ENCODE measurements at places on chromosomes 1 and 21.
A peak's percentile ranks its signal among the peaks of the same experiment; 100 is the strongest.

- no peak for DNase-seq
These were observed 30.6 kb upstream of the C1orf185 start for GRCh38 chr1:51071291-51072042.

- no peak for DNase-seq
These were observed 37.2 kb downstream of the PDE9A start for GRCh38 chr21:42690586-42690985.

GRCh38 chr1:244813327-244813726, 22.1 kb upstream of the COX20 start:
- DNase-seq = no peak

- DNase-seq = no peak
These were observed 61.2 kb downstream of the TOR1AIP2 start for GRCh38 chr1:179816196-179816960.

DNA sequence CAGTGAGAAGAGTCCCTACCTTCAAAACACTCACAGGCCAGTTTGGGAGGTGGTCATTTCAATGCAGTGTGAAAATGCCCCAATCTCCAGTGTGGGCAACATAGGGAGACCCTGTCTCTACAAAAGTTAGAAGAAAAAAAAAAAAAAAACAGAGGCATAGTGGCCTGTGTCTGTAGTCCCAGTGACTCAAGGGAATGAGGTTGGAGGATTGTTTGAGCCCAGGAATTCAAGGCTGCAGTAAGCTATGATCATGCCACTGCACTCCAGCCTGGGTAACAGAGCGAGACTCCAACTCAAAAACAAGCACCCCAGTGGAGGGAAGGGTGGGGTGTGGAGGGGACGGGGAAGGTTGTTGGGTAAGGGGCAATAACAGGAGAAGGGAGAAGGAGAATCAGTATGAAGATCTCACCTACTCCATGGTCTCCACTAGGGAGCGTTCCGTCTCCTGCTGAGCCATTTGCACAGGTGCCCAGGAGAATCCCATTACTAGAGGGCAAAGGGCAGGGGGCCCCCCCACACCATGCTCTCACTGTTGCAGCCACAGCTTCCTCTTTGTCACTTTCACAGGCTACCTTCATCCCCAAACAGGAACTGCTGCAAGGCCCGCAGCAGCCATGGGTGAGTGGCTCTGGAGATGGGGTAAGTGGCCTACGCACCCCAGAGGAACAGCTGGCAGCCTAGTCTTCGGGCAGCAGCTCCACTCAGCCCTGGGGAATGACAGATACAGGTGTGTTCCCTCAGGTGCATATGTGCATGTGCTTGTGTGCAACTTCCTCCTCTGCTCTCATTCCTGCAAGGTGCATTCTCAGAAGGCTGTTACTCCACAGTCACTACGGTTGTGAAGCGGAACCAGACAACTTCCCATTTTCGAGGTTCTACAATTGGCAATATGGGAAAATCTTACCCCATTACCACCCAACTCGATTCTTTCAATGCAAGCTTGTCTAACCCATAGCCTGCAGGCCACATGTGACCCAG, 87.9 kb upstream of the LYST start:
- DNase-seq = peak; percentile 61

DNA sequence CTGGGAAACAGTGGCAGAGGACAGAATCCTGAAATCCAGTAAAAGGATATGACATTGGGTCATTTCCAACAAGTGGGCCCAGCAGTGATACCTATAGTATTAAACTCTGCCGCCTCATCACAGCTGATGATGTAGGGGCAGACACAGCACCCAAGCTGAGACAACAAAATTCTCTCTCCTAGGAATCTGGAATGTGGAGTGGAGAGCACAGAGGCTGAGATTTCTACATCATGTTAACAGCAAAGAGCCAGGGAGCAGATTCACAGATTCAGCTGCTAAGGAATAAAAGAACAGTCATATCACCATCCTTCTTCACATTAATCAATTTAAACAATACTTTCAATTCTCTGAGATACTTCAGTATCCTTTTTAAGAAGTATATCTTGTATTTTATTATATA, 61.9 kb downstream of the CRP start:
- DNase-seq = no peak

DNA sequence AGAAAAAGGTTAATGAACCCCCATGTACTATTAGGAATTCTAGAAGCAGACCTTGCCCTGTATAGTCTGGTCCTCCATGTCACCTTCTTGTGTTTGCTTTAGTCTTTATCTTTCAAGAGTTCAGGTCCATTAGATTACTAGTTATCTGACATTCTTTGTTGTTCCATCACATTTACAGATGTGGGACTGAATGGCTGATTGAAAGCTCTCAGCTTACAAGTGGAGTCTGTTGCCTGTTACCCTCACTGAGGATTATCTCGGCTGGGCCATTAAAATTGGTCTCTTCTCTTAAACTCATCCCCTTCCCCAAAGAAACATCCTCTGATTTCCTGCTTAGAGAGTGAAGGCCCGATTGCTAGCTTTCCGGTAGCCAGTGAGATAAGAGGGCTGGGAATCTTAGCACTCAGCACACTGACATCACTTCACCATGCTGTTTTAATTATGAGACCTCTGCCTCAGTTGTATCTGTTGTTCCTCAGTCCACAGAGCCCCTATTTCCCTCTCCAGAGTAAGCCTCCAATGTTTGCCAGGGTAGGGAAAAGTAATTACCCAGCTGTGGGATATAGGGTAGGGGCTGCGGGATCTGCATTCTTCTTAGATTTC, 76.8 kb downstream of the LPGAT1 start:
- DNase-seq = no peak

GRCh38 chr1:231971397-231972110, 345.0 kb downstream of the DISC1 start:
- DNase-seq = no peak

DNA sequence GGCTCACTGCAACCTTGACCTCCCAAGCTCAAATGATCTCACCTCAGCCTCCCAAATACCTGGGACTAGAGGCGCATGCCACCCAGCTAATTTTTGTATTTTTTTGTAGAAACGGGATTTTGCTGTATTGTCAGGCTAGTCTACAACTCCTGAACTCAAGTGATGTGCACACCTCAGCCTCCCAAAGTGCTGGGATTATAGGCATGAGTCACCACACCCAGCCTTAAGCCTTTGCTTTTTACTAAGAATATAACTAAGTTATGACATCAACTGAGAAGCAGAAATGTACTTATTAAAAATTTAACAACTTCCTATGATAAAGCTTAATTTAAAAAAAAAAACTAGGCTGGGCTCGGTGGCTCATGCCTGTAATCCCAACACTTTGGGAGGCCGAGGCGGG, 8.9 kb upstream of the LSS start:
- no peak for DNase-seq

- DNase-seq = no peak
These were observed 46.5 kb downstream of the RNF11 start for GRCh38 chr1:51282605-51283004.

DNA sequence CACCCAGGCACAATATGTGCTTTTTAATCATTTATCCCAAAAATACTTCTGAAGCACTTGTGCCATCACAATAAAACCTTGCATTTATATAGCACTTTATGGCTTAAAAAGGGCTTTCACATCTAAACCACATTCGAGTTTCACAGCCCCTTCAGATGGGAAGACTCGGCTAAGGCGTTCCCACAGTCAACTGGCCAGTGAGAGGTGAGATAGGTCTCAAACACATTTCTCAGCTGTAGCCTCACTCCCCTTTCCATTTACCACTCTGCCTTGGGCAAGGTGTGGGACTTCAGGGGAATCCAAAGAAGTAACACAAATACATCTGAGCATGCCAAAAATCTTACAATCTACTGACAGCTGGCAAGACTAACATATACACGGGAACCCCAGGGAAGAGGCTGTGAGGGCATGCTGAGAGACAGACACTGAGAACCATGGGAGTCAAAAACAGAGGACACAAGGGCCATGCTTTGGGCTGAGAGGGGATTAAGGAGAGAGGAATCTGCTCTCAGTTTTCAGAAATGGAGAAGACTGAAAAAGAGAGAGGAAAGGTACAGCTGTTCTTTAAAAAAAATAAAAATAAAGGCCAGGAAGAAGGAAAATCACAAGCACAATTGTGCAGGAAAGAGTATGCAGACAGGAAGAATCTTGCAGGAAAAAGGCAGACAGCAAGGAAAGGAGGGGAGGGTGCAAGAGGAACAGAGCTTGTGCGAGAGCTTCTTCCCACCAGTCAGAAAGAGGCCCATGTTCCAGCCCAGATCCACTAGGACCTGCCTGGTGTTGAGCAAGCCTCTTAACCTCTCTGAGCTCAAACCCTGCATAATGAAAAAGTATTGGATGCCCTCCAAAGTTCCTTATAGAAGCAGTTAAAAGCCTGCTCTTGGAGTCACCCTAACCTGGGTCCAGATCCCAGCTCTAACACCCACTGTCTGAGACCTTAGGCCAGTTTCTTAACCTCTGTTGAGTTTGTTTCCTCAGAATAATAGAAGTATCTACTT, 73.5 kb downstream of the JAK1 start:
- no peak for DNase-seq

- DNase-seq = no peak
These were observed 112.5 kb upstream of the F3 start for GRCh38 chr1:94654031-94654430.

GRCh38 chr1:186424539-186424938, 36.4 kb downstream of the PDC start:
- DNase-seq = no peak

DNA sequence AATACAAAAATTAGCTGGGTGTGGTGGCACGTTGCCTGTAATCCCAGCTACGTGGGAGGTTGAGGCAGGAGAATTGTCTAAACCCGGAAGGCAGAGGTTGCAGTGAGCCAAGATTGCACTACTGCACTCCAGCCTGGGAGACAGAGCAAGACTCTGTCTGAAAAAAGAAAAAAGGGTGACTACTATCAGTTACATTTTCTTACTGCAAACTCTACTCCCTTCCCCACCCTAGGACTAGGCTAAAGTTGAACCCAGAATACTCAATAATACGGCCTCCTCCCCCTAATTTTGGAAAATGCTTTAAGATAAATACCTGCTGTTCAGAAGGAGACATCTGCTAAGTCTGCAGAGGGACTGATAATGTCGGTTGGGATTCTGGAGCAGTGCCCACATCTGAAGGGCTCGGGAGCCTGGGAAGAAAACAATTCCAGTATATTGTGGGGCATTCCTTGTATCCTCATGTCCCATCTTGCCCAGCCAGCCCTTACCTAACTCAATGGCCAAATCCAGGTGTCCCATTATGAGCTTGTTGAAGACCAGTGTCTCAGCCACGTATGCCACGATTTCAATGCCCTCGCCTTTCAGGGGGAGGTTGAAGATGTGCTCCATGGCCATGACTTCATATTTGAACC, 89.7 kb downstream of the ADCY10 start:
- no peak for DNase-seq

- no peak for DNase-seq
These were observed 7.5 kb downstream of the PCP4 start for GRCh38 chr21:39874759-39875158.

GRCh38 chr1:15188130-15188524, 34.6 kb downstream of the TMEM51 start:
- DNase-seq = no peak

DNA sequence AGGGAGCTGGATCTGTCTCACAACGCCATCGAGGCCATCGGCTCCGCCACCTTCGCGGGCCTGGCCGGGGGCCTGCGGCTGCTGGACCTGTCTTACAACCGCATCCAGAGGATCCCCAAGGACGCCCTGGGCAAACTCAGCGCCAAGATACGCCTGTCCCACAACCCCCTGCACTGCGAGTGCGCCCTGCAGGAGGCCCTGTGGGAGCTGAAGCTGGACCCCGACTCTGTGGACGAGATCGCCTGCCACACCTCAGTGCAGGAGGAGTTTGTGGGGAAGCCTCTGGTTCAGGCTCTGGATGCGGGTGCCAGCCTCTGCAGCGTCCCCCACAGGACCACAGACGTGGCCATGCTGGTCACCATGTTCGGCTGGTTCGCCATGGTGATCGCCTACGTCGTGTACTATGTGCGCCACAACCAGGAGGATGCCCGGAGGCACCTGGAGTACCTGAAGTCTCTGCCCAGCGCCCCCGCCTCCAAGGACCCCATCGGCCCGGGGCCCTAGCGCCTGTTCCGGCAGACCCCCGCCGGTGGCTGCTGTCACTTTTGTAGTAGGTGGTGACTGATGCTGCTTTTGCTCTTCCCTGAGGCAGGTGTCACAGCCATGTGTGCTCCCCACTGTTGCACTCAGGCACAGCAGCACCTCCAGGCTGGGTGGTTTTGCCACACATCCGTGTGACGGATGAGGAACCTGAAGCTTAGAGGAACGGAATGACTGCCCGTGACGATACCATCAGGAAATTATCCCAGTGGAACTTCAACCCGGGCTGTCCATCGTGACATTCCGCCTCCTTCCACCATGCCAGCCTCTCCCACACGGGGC, 1.8 kb downstream of the LRRC3 start:
- no peak for DNase-seq

GRCh38 chr1:2436876-2437275, 24.5 kb upstream of the PEX10 start:
- DNase-seq = no peak

DNA sequence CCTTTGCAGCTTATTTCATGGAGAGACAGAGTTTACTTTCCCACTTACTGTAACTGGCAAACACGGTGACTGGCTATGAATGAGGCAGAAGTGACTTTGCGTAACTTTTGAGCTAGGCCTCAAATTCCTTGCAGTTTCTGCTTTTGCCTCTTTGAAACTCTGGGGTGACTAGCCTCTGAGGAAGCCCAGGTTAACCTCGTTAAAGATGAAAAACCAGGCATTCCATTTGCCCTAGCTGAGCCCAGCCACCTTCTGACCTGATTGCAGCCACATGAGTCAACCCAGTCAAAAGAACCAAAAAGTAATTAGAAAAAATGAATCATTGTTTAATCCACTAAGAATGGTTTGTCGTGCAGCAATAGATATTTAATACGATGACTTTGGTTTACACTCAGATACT, 20.4 kb downstream of the PRMT6 start:
- DNase-seq = no peak

DNA sequence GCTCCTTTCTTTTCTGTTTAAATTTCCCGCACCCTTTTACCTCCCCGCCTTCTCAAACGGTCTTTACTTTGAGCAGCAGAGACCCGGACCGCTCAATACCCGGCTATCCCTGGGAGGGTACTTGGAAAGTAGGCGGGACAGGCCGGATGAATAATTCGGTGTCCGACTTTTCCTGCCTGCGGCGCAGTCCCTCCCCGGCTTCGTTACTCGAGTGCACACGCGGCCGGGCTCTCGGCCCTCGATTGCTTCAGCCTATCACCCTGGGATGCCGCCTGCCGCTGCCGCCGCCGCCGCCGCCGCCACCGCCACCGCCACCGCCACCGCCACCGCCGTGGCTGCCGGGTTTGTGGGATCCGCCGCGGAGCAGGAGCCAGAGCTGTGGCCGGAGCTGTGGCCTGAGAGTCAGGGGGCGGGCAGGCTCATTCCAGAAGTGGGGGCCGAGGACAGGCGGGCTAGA, 382 bp upstream of the RASAL2 start:
- DNase-seq = peak; percentile 54

DNA sequence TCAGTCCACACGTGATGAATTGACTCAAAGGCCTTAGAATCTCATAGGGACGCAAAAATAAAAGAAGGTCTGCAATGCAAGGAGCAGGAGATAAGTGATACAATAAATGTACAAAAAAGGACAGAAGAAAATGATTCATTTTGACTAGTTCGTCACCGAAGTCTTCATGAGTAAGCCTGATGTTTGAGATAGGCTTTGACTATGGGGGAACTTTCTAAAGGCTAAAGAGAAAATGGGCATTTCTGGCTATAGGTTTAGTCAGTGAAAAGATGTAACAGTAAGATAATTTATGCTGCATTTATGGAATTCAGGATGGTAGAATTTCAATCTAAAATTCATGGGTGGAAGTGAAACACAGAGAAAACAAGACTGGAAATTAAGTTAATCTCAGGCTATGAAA, 163.0 kb downstream of the ADGRL4 start:
- DNase-seq = no peak

GRCh38 chr1:223492044-223492443, 98.8 kb downstream of the CCDC185 start:
- no peak for DNase-seq
